ENCODE measurements at places on chromosomes 1 and 21.

DNA sequence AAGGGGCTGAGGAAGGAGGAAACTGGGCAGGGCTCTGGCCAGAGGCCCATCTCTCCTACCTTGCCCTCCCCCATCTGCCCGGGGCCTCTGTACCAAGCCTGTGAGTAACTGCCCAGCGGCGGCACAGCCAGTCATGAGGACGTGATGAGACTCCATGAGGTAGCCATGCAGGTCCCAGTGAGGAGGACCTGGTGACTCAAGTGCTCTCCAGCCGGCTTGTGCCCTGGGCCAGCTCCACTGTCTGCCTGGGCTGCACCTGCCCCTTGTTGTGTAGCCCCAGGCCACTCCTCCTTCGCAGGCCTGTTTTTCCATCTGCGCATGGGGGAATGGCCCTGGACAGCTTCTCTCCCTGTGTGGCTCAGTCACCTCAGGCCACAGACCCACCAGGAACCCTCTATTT is 42.0 kb upstream of the PADI1 start:
- DNase-seq = no peak

DNA sequence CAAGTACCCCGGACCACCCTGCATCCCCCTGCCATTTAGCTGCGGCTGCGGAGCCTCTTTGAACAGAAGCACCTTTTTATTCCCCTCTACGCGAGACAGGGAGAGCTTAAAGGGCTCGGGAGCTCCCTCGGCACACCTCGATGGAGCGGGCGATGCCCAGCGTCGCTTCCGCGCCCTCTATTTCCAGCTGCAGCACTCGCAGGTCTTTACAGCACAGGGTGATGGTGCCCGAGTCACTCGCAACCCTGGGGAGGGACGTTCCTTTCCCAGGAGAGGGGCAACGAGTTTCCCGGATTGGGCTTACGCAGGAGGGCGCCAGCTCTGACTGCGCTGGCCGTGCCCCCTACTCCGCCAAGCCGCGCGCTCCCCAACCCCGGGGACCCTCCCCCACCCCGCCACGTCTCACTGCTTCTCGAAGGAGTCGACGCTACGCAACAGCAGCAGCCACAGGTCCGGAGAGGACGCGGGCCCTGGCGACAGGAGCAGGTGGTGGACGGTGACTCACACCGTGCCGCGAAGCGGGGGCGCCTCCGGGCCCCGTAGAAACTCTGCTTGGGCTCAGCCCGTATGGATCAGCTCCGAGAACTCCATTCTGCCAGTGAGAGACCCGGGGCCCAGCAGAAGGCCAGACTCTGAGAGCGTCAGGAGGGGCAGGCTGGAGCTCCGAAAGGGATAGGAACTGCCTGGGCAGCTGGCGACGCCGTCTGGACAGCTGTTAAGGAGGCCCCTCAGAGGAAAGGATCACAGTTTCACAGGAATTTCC is 5.8 kb upstream of the FAM167B start:
- DNase-seq = peak; percentile 80

DNA sequence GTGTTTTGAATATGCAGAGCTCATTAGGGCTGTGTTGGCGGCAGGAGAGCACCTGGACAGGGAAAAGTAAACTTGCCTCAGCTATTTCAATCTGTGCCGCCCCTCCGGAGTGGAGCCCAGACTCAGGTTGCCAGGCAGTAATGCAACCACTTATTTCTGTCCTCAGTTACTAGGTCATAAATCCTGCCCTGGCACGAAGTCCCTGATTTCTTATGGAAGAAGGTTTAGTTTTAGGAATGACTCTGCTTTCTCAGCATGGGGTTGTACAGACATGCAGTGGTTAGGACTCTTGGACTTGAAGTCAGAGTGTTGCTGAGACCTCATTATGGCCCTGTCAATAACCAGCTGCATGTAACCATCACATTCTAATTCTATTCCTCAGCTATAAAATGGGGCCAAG is 98.3 kb upstream of the FGGY start:
- no peak for DNase-seq

DNA sequence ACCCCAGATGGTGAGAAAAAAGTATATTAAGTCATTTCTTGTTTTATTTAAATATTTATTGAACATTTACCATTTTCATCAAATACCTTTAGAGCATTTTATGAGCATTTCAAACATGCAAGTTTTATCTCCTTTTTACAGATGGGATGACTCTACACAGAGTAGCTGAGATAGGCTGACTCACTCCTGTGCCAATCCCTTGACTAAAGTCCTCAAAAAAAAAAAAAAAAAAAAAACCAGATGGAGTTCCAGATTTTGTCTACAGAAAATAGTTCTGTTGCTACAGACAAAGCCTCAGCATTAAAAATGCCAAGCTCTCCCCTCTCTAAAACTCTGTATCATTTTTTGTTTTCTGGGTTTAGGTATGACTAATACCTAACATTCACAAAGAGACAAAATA is 303.0 kb upstream of the PLD5 start:
- no peak for DNase-seq
